ENCODE measurements at places on chromosomes 2 and 18.

DNA sequence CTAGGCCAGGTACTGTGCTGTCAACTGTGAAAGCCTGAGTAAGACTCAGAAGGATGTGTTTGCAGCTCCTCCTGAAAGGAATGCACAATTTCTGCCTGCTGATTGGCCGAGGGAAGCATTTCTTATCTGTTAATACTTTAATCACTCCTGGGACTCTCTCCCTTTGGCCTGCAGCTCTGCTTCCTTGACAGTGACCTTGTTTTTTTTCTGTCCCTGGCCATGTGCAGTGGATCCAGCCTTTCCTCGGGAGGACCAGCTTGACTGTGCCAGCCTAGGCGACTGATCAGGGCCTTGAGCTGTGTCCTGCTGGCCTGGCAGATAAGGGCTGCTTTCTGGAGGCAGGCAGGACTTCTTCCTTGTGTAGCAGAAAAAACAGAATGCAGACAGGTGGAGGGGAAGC is 10.0 kb downstream of the RNF144A start:
- DNase-seq, result no peak

DNA sequence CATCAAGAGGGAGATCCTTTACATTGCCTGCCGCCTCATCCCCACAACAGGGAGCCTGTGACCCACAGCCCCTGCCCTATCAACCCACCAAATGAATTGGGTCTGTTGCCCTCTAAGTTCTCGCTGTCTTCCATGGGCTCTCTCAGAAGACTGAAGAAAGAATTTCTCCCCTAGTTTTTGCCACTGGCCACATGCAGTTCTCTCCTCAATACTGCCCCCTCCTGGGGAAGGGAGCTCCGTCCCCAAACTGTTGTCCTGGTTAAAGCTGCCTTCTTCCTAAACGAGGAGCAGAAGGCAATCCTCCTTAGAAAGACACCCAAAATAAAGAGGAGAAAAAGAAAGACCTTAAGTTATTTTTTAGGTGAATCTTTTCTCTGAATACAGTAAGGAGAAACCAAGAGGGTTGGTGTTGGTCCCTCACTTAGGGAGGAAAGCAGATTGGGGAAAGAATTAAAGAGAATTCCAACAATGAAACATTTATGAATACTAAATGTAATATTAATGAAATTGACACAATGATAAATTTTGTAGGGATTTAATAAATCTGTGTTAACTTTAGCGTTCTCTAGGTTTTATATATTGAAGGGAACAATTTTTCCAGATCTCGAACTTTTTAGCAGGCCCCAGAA is 31.1 kb upstream of the SATB2 start:
- DNase-seq, result peak; percentile 77

DNA sequence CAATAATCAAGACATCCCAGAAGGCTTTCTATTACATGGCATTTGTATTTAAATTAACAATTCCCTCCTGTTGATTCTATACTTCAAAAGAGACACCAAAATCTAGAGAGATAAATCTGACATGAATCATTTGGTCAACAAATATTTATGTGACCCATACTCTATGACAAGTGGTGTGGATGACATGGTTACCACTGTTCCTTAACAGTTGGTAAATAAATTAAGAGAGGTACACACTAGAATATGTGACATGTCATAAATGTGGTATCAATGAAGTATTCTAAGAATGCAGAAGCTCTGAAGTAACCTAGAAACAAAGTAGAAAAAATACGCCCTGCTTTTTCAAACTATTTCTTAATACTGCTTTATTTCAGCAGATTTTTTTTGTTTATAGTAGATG is 255.4 kb downstream of the EXOC6B start:
- DNase-seq, result no peak

- no peak for DNase-seq
Measured at GRCh38 chr2:115115135-115115534, 672.7 kb downstream of the DPP10 start.

DNA sequence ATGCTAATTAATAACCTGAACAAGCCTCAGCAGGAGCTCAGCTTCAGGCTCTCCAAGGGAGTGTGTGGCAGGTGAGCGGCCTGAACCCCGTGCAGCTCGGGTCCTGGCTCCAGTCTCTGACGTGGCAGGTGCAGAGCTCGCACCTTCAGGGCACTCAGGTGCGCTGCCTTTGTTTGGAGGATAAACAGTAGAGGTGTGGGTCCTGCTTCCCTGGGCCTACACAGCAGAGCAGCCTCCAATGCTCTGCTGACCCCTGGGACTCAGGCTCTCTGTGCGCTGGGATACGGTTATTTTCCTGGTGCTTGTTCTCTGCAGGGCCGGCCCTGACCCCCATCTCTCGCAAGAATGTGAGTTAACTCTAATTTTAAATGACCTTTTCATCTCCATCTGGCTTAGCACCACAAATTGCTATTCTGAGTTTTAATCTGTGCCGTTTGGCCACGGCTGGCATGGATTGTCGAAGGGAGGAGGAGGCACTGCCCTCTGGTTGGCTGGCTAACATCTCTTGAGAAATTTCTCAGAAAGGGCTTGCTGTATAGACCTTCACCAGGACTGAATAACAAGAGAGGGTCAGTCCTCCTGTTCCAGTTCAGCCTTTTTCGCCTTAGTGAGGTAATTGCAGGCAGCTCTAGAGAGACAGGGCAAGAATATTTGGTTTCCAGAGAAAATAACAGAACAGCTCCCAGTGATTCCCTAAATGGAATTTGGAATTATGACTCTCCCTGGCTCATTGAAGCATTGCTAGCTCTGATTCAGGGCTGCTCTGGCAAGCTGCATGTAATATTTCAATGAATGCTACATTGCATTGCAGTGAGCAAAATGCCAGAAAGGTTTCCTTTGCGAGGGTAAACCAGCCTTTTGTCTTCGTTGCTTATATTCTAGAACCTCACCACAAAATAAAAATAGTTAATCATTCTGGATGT is 161.8 kb downstream of the DCDC2C start:
- no peak for DNase-seq

DNA sequence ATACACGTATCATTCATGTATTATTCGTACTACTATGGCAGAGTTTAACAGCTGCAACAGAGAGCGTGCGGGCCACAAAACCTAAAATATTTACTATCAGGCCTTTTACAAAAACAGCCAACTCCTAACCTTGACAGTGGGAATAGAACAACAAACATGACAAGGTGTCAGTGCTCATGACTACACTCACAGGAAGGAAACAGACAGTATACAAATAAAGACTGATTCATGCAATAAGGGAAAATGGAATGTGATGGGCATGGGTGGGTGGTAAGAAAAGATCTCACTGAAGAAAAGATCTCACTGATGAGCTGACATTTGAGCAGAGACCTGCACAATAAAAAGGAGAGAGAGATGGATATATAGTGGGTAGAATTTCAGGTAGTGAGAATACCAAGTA is 347.8 kb downstream of the ALK start:
- no peak for DNase-seq

DNA sequence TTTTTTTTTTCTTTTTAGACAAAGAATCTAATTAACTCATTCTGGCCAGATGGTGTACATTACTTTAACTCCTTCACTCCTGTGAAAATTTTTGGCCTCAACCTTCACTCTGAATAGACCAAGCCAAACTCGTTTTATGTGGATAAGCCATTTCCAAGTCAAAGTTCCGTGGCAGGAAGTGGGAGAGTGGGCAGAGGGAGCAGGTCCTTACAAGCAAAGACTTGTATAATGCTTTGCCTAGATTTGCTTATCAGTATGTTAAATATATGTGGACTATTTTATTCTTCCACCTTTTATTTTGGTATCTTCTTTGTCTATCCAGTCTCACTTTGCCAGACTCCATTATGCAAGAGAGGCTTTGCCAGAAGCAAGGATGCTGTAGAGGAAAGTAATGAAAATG is 178.1 kb upstream of the TNP1 start:
- no peak for DNase-seq

DNA sequence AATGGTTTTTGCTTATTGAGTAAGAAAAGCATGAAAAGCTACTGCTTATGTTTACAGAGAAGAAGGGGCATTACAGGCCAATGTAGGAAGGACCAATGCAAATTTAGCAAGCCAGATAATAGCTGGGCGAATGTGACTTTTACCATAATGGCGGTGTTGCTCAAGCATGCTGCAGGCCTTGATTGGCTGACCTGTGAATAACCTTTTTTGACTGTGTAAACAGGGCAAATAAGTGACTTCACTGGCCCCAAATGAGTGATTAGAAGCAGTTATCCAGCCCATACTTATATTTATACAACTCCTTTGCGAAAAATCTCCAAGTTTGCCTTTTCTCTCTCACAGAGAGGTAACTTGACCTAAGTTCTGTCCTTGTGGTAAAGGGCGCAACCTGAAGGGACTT is 146.9 kb downstream of the SP3 start:
- DNase-seq, result no peak

GRCh38 chr2:8239531-8240088 is 442.2 kb upstream of the ID2 start:
- no peak for DNase-seq

- DNase-seq, result no peak
Measured at GRCh38 chr2:8546612-8547283, 135.1 kb upstream of the ID2 start.

DNA sequence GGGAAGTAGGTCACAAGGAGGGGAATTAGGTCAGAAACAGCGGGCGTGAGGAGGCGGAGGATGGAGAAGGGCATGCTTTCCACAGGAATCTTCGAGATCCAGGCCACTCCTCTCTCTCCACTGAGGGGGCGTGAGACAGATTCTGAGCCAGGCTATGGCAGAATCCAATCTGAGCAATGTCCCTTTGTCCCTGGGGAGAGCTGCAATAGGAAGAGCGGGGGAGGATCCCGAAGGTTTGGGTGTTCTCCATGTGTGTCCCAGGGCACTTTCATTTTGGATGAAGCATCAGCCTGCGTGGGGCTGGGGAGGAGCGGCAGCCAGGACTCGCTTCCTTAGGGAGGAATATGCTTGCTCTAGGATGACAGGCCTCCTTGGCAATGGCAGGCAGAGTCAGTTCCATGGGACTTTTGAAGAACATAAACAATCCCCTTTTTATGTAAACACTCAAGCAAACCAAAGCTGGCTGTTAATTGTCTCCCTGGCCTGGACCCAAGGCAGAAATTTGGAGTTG is 84.0 kb downstream of the LIPG start:
- no peak for DNase-seq

GRCh38 chr18:40017021-40017420 is 1938.0 kb upstream of the PIK3C3 start:
- no peak for DNase-seq

DNA sequence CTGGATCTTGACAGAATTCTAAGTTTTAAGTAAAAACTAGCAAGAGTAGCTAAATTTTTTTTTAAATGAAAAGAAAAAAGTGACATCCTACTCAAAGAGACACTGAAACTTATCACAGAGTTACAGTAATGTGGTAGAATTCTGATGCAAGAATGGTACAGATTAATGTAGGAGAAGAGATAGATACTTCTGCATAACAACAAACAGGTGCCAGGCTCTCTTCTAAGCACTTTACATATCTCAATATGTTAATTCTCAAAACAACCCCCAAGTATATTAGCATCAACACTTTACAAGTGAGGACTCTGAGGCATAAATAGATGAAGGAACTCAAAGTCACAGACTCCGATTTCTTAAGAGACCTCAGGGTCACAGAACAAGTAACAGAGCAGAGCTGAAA is 28.1 kb downstream of the GCC2 start:
- DNase-seq, result no peak

- no peak for DNase-seq
Measured at GRCh38 chr2:195270466-195271039, 386.5 kb upstream of the SLC39A10 start.

- peak; percentile 84 for DNase-seq
Measured at GRCh38 chr2:62216616-62217015, 20.7 kb downstream of the B3GNT2 start.

DNA sequence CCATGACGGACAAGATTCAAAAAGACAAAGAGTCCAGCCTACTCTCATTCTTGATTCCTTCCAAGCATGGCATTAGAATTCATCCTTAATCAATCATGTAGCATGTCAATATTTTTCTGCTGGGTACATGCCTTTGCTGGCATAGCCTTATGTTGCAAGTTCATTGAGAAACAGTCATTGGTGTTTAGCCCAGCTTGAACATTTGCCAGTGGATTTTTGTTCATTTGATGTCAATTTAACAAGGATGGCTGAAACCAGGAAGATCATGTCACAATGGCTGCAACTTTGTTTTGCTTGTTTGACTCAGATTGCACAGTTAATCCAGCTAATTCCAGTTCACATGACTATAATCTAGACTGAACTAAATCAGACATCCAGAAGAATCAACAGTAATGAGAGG is 1132.2 kb downstream of the LRP1B start:
- peak; percentile 3 for DNase-seq

DNA sequence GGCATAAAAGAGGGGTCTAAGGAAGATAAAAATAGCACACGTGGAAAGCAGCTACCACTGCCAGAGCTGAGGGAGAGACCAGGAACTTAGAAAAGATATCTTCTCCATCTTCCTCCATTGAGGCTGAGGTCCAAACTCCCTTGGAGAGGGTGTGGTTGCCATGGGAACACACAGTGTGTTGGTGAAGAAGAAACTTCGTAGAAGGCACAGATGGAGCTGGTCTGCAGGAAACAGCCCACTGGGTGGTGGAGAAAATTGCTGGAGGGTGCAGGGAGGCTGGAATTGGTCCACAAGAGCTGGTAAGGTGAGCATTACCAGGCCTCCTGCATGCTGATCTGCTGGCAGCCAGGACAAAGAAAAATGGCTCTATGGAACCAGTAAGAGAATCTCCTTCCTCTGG is 191.0 kb downstream of the HRH4 start:
- DNase-seq, result no peak

GRCh38 chr2:74179063-74179865 is 585 bp upstream of the MOB1A start:
- DNase-seq, result peak; percentile 47

- DNase-seq, result no peak
Measured at GRCh38 chr2:179900655-179901054, 39.2 kb upstream of the ZNF385B start.

GRCh38 chr2:150060341-150060740 is 427.1 kb downstream of the RND3 start:
- no peak for DNase-seq

DNA sequence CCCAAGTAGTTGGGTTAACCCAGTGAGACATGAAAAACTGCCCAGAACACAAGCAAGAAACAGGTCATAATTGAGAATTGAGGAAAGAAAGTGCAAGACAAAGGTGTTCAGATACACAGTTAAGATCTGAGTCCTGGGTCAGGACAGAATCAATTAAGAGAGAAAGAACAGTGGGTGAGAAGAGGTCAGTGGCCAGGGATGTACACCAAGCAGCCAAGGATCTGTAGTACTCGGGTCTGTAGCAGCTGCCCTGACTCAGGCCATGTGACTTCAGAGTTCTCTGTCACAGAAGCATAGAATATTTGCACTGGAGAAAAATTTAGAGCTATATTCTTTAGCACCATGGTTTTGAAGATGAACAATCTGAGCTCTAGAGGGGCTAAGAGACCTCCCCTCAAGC is 141.6 kb downstream of the SLC8A1 start:
- no peak for DNase-seq

GRCh38 chr18:9835113-9835755 is 50.5 kb upstream of the TXNDC2 start:
- peak; percentile 16 for DNase-seq

Data from MCF 10A (cell line).